Heart left ventricle (tissue), 16 donors: ENCODE measurements at places on chromosomes 7 and 10. TPM values are rescaled to one million over a fixed set of nuclear protein-coding genes. Genes with fewer than 3 reads are reported as not detected.

Gene WEE2
- total RNA-seq = not detected

Gene CYP3A7
- total RNA-seq = not detected

Gene SEMA3C
- total RNA-seq = 110 TPM

Gene MTERF1
- total RNA-seq = 8.8 TPM

Gene HPS1
- total RNA-seq = 26.0 TPM

Gene ADRA2A
- 0.30 TPM for total RNA-seq

Gene FZD1
- total RNA-seq = 20.1 TPM

DNA sequence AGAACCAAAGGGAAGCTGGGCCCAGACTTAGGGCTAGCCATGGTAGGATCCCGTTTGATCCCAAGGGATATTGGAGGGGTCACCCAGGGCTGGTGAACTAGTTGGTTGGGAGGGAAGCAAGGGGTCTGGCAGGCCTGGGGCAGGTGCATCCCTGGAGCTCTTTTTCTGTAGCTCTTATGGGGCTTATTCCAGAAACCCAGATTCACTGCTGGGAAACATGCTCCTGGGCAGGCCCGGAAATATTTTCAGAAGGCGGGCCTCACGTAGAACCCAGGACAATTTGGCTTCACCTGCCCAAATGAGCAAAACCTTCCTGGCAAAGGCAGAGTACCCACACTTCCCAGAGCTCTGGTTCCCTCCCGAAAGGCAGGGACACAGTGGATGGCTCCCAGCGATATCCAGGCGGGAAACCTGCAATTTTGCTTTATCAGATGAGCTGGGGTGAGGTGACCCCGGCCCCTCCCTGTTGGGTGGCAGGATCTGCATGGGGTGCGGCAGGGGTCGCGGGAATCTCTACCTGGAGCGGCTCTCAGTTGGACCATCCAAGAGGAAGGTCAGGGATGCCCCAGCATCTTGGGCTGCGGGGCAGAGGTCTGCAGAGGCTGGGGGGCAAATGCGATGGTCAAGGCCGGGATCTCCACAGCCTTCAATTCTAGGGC, 533.9 kb downstream of the TCERG1L start:
- H3K27me3 ChIP-seq = peaks cover 28% of the 10 kb centered on the region
- no peaks in the 10 kb centered on the region for H3K4me1 ChIP-seq
- no peak overlapping the region for H3K27ac ChIP-seq
- H3K4me3 ChIP-seq = no peak overlapping the region
- H3K36me3 ChIP-seq = no peaks in the 10 kb centered on the region

DNA sequence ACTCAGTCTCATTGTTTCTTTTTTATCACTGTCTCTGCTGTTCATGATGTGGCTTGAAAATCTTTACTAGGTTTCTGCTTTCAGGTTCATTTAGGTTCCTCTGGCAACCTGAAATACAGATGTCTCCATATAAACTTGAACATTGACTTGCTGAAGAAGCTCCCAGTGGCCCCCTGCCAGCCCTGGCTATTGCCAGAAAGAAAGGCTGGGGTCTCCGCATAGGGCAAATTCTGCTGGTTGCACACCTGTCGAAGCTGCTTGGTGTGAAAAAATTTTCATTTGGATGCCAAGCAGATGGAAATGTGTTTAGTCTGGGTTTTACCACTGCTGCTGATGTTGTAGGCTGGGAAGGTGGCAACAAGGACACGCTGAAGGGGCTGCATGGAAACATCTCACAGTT, 826.7 kb upstream of the GHITM start:
- H3K36me3 ChIP-seq = no peaks in the 10 kb centered on the region
- DNase-seq = no peak
- no peak overlapping the region for H3K4me3 ChIP-seq
- no peaks in the 10 kb centered on the region for H3K4me1 ChIP-seq
- no peak overlapping the region for H3K27ac ChIP-seq

DNA sequence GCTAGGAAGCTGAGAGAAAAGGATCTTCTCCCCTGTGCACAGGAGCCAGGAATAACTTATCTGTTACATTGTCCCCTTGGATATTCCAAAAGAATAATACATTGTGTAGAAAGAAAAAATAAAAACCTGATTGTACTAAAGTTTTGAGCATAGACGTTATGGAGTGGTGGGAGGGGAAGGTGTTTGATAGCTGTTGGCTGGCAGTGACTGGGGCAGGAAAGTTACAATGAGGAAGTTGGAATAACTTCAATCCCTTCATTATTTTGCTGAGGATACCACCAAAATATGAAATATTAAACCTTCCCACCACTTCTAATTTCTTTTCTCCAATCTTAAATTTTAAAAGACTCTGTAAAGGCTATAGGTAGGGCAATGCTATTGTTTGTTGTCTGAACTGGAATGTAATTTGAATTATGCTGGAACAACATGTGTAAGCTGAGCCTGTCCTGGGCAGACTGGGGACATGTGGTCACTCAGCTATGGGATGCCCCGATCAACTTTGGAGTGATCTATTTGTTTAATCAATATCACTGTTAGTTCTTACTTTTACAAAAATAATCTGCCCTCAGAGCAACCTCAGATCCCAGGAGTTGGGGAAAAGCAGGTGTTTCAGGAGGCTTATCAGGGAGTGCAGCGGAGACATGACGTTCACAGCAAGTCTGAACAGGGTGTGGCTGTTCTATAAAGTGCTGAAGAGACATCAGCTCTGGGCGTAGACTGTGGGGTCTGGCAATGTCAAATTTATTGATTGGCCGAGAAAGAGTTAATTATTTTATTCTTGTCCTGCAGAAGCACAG, 20.8 kb downstream of the CYP3A43 start:
- no peak overlapping the region for H3K4me3 ChIP-seq
- no peaks in the 10 kb centered on the region for H3K4me1 ChIP-seq

GRCh38 chr10:2936816-2937215, 130.5 kb upstream of the PFKP start:
- no peak for DNase-seq
- H3K27ac ChIP-seq = no peak overlapping the region
- H3K4me3 ChIP-seq = no peak overlapping the region
- H3K27me3 ChIP-seq = peaks cover 57% of the 10 kb centered on the region

- no peak overlapping the region for H3K27ac ChIP-seq
- H3K36me3 ChIP-seq = no peaks in the 10 kb centered on the region
- no peaks in the 10 kb centered on the region for H3K27me3 ChIP-seq
- DNase-seq = no peak
Observed at GRCh38 chr10:14087566-14087965, 243.2 kb downstream of the FRMD4A start.

GRCh38 chr7:157490465-157490912, 153.7 kb downstream of the DNAJB6 start:
- H3K27me3 ChIP-seq = no peaks in the 10 kb centered on the region
- no peak for DNase-seq
- H3K27ac ChIP-seq = no peak overlapping the region
- no peaks in the 10 kb centered on the region for H3K36me3 ChIP-seq
- no peaks in the 10 kb centered on the region for H3K4me1 ChIP-seq

DNA sequence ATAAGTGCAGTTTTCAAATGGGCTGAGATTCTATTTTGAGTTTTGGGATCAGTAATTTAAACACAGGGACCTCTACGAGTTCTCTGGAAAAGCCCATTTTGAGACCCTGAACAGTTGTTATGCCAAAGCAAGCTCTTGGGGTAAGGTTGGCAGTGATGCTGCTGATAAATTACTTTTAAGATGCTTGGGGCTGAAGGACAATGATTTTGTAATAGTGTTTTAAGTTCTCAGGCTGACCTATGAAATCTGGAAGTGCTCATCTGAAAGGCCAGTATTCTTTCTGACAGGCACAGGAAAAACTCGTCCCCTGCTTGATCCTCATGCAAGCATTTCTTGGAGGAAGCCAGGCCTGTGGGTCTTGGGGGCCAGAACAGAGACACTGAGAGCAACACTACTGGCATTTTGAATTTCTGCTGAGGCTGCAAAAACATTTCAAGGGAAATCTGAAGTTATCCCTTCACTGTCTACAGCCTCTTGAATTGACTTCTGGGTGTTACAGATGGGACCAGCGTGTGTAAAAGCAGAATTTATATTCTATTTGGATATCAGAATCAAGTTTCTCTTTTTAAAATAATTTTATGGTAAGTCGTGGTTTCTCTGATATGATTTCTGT, 79.7 kb downstream of the AUTS2 start:
- H3K4me3 ChIP-seq = no peak overlapping the region
- H3K27ac ChIP-seq = peak overlapping the region; percentile 28
- H3K27me3 ChIP-seq = no peaks in the 10 kb centered on the region

DNA sequence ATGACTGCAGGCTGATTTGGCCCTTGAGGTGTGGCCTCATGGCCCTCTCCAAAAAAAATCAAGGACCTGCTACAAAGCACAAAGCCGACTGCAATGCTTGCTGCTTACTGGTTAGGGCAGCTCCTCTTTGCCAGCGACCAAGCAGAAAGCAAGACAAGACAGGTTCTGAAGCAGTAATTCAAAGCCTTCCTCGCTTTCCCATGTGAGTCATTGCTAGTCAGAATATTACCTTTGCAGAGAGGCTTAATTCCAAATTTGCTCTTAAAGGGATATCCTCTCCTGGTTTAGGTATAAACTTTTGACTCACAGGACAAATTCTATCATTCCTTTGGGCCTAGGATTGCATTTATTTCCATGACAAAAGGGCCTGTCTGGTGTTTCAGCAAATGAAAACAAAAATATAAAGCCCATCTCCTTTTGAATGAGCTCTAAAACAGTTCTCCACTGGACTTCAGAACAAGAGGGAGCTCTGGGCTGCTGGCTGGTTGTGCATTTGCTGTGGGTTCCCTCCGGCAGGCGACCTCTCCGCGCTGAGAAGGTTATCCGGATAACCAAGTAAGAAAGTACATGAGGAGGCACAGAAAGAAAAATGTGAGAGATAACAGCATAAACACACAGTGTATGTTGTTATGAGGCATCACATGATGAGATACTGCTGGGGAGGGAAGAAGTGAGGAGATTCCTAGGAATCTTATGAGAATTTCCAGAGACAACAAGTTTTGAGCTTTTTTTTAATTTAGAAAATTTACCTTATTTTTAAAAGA, 90.8 kb downstream of the EGFR start:
- DNase-seq = no peak
- H3K4me3 ChIP-seq = no peak overlapping the region
- H3K27me3 ChIP-seq = no peaks in the 10 kb centered on the region
- H3K4me1 ChIP-seq = no peaks in the 10 kb centered on the region

DNA sequence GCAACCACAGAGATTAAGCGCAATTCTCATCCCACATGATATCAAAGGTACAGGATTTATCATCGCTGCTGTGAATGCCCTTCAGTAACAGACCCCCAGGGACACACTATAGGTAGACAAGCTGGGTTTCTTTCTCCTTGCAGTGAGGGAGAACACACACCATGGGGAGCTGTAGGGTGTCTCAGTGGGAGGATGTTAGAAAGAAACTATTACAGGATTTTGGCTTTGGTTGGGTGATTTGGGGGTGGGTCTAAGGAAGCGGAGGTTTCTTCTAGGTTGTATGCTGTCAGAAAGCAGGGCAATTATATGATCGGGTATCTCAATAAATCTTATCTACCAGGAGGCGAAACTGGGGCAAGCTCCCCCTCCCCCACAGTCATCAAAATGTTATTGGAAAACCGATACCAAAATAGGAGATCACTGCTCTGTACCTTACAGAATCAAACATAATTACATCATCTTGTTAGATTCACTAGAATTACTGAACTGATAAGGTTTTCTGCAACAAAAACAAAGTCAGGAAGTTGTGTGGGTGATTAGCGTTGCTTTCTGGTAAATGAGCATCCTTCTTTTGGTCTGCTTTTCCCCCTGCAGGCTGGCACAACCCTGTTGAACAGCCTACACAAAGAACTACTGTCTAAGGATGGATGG, 209.7 kb downstream of the TEX36 start:
- no peak overlapping the region for H3K4me3 ChIP-seq
- no peak overlapping the region for H3K27ac ChIP-seq
- no peaks in the 10 kb centered on the region for H3K36me3 ChIP-seq
- H3K4me1 ChIP-seq = no peaks in the 10 kb centered on the region

GRCh38 chr10:129111922-129112321, 355.1 kb upstream of the MGMT start:
- DNase-seq = no peak
- no peaks in the 10 kb centered on the region for H3K4me1 ChIP-seq
- H3K4me3 ChIP-seq = no peak overlapping the region

DNA sequence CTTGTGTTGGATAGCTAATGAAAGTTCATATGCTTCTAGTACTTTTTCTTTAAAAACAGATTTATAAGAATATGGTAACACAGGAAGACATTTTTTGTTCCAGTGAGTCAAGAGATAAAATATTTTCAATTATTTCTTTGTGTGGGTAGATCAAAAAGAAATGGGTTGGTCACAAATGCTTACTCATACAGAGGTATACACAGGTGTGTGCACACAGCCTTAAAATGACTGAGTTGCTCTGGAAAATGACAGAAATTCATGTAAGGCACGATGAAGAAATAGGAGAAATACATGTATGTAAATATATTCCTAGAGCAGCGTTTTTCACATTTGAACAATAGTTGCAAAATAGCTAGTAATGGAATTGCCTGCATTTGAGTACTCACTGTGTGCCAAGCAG, 66.0 kb downstream of the ST7 start:
- H3K4me1 ChIP-seq = peaks cover 46% of the 10 kb centered on the region
- H3K36me3 ChIP-seq = no peaks in the 10 kb centered on the region
- H3K27ac ChIP-seq = peak overlapping the region; percentile 18
- H3K27me3 ChIP-seq = no peaks in the 10 kb centered on the region

DNA sequence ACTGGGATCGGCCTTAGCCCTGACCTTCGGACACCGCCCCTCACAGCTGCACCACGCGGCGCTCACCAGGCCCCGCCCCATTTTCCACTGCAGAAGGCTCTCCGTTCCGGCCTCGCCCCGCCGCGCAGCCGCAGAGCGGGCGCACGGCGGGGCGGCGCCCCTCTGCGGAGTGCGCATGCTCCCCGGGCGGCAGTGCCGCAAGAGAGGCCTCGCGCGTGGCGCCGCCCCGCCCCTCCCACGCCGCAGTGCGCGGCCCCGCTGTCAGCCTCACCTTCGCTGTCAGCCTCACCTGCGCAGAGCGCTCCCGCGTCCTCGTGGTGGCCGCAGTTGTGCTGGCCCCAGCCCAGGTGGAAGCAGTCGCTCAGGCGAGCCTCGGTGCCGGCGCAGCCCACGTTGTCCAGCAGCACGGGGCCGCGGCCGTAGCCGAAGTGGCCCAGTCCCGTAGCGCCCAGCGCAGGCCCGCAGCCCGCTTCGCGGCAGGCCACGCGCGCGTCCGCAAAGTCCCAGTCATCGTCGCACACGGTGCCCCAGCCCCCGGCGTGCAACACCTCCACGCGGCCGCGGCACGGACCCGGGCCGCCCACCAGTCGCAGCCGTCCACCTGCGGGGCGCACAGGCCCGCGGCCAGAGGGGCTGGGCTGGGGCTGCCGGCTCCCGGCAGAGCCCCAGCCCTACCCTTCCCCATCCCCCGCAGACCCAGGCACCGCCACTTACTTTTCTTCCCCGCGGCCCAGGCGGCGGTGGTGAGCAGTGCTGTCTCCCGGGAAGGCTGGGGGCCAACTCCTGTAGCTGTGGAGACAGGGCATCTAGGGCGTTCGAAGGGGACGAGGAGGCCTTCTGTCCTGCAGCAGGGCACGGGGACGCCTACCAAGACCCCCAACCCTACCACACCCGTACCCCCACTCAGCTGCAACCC, 16.1 kb downstream of the SSC4D start:
- no peaks in the 10 kb centered on the region for H3K36me3 ChIP-seq
- DNase-seq = peak; percentile 96
- H3K27me3 ChIP-seq = no peaks in the 10 kb centered on the region
- peak overlapping the region; percentile 82 for H3K27ac ChIP-seq
